ENCODE measurements at places on chromosomes 6 and 20. TPM values are rescaled to one million over a fixed set of nuclear protein-coding genes. Genes with fewer than 3 reads are reported as not detected.

DNA sequence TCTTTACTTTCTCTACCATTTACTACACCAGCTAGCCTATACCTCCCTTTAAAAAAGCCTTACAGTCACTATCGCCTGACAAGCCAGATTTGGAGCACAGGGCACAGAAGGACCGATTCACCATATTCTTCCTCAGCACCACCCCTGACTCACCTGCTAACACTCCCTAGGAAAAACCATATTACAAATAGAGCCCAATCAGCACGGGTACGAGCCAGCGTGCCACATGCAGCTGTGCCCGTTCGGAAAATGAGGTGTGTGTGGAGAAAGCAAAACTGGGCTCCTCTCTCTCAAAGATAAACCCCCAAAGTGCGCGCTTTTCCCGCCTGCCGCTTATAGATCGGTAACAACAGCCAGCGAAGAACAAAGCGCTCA lies 1.2 kb downstream of the SYNCRIP start:
- no peak for DNase-seq

GRCh38 chr6:42211726-42212125 lies 5.9 kb downstream of the MRPS10 start:
- no peak for DNase-seq

DNA sequence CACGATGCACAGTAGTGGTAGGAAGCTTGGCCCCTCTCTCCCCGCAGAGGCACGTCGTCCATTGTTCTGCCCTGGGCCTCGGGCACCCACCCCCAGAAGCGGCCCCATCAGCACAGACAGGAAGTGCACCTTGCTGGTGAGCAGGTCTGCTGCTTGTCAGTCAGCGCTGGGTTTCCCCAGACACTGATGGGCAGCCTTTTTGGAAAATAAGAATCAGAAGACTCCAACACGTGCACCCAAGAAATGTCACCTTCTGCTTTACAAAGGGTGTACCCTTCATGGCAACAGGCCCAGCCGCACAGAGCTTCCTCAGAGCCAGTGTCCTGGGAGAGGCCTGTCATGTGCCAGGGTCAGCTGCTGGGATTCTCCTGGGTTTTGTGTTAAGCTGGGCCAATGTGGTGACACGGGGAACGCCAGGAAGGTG lies 34.7 kb upstream of the IRF4 start:
- no peak for DNase-seq

GRCh38 chr6:25652007-25652515 lies at the start of gene SCGN:
Gene SCGN (plus strand): TSS chr6:25652215. CDS start chr6:25652404, 189 bp downstream.
- peak; percentile 83 for DNase-seq

DNA sequence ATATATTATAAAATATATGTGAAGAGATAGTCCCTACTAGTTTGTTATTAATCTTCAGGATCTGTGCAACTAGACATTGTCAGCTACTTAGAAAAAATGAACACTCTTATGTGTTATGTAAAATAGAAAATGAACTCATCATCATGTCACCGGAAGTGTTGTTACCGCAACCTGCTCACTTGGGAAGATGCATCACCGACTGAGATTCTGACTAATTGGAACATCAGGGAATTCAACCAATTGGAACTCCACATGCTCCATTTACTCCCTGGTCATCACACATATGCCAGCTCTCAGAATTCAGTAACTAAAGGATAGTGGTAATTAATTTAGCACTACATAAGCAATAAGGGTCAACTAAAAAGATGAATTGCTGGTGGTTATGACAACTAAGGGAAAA lies 16.7 kb upstream of the B3GAT2 start:
- DNase-seq, result no peak

TEAD3 gene
- total RNA-seq, result 19.2 TPM

DNA sequence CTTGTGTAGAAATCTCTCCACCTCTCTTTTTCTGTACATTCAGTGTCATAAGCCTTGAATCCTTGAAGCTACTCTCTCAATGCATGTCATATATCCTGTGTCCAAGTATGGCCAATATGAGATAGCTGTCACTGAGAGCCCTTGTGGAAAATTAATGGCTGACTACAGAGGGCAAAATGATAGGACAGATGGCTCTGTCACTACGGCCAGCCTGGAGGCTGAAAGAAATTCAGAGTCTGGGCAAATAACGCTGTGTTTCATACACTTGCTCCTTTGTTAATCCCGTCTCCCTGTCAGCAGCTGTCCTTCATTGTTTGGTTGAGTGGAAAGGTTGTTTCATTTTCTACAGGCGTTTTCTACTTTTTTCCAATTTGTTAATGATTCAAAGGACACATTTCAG lies 70.4 kb upstream of the VGLL2 start:
- no peak for DNase-seq

KCNK17 gene
- 6.0 TPM for total RNA-seq

DNA sequence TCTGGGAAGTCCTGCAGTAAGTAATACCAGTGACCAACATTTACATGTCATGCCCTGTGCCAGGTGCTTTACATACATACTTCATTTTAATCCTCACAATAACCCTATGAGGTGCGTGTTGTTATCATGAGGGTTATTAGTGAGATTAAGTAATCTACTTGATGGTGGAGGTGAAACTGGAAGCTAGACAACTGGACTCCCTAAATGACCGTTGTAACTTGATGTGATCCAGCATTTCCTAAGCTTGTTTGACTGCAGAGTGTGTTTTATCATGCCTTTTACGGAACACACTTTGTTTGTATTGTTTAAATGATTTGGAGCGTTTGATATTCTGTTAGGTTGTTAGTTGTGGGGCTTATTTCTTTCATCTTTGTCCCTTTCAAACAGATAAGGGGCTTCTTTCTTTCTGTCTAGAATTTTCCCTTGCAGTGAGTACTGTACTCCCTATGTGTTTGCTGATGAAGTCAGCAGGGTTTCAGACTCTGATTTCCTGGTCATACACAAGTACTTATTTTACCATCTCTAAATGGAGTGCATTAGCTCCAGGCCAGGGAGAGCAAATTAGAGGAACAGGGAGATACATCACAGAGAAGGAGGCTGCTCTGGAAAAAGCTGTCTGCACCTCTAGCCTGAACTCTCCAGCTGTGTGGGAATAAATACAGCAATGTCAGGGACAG lies 29.7 kb downstream of the CHMP4B start:
- no peak for DNase-seq

DNA sequence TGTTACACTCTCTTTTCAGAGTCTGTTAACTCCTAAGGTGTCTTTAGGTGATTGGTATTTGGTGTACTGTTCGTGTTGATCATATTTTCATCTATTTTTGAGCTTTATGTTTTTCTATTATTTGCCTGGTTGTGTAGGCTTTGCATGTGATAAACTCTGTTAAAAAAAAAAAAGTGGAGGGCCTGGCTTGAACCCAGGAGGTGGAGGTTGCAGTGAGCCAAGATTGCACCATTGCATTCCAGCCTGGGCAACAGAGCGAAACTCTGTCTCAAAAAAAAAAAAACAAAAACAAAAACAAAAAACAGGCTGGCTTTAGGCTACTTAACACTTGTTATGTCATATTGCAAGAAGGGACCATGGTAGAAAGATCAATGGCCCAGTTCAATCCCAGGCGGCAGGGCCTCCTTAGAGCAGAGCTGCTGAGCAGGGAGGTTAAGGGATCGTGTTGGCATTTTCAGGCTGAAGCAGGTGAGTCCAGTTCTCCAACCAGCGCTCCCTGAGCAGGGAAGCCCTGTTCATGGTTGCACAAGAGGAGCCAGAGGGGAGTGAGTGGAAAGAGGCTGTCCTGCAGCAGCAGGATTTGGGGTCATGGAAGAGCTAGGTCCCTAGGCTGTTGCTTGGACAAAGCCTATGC lies 8.5 kb downstream of the PYGB start:
- no peak for DNase-seq

DNA sequence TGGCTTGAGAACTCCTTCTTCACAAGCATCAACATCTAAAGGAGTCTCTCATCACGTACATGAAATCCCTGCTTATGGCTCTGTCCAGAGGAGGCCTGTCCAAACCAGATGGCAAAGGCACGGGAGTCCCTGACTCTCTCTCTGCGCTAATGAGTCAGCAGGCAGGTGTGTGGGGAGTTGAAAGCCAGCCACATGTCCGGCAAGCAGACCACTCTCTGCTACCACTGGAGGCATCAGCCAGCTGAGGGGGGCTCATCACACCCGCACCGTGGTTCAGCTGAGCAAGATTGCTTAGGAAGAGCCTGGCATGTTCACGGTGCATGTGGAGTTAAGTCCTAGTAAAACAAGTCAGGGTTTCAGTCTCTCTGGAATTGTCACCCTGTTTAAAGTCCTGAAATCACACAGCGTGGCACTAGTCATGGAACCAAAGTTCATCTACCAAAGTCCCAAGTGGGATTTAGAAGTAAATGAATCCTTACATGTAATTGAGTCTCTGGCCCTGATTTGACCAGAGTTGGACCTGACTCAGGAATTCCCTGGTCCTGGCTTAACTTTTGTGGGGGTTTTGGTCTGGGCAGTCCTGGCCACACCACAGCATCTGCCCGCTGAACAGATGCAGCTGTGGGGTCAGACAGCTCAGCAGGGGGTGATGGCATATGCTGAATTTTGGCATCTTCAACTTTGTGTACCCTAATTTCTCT lies 155.2 kb upstream of the RIN2 start:
- no peak for DNase-seq

GRCh38 chr20:50085481-50086365 lies 27.2 kb downstream of the UBE2V1 start:
- peak; percentile 79 for DNase-seq

DNA sequence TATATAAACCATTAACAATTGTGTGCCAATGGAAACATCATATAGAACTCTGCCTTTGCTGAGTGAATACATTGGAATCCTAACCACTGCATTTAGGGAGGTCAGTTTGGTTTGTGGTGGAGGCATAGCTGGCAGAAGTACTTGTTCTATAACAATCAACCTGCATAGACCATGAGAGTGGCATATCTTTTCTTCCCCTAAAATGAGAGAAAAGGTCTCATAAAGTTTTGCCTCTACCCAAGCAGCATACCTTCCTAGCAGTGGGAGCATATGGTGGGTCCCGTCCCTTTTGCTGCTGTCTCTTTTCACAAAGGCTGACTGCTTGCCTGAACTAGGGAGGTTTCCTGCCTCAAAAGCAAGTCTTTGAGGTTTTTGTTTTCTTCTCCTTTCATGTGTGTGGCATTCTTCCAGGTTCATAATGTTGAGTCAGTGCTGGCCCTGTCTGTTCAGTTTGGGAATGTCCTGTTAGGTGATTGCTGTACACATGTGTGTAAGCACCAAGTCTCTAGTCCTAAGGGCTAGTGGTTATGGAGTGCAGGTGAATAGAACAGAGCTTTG lies 61.2 kb upstream of the SUPT3H start:
- DNase-seq, result peak; percentile 41

OR2J3 gene
- not detected for total RNA-seq

POM121L2 gene
- not detected for total RNA-seq

GRCh38 chr6:41200296-41200900 lies 551 bp downstream of the TREML2 start:
- DNase-seq, result peak; percentile 33

DNA sequence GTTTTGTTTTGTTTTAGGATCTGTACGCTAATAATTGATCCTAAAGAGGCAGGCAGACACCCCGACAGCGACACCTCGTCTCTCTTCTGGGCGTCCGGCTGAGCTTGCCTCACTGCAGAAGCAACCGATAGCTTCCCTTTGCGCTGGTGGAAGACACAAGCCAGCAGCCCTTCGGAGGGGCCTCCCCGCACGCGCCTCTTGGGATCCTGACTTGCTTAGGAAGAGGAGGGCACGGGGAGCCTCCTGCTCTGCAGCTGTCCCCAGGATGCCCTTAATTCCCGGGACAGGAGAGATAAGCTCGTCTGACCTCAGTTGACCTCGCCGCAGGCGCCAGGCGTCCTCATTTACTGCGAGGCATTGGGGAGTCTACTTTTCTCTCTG lies 94.0 kb downstream of the CD83 start:
- DNase-seq, result peak; percentile 72

STK38 gene
- 23.2 TPM for total RNA-seq

PSORS1C2 gene
- not detected for total RNA-seq

- DNase-seq, result no peak
Observed at GRCh38 chr6:127481111-127481510, 21.9 kb upstream of the KIAA0408 start.

DNA sequence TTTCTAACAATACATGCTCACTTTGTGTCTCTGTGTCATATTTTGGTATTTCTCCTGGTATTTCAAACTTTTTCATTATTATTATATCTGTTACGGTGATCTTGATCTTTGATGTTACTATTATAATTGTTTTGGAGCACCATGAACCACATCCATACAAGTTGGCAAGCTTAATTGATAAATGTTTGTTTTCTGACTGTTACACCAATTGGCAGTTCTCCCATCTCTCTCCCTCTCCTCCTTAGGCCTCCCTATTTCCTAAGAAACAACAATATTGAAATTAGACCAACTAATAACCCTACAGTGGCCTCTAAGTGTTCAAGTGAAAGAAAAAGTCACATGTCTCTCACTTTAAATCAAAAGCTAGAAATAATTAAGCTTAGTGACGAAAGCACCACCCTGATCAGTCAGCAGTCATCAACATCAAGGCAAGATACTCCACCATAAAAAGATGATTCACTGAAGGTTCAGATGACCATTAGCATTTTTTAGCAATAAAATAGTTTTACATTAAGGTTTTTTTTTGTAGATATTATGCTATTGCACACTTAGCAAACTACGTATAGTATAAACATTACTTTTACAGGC lies 61.5 kb downstream of the IBTK start:
- peak; percentile 4 for DNase-seq

MATN4 gene
- total RNA-seq, result 0.49 TPM

PDE10A gene
- total RNA-seq, result 4.8 TPM

UNC5CL gene
- total RNA-seq, result 1.6 TPM

TFAP2B gene
- not detected for total RNA-seq

- no peak for DNase-seq
Observed at GRCh38 chr6:25010902-25011625, 75.3 kb upstream of the RIPOR2 start.

CRISP3 gene
- total RNA-seq, result 0.80 TPM

GRCh38 chr6:34593701-34594100 lies 37.6 kb upstream of the SPDEF start:
- peak; percentile 14 for DNase-seq

DNA sequence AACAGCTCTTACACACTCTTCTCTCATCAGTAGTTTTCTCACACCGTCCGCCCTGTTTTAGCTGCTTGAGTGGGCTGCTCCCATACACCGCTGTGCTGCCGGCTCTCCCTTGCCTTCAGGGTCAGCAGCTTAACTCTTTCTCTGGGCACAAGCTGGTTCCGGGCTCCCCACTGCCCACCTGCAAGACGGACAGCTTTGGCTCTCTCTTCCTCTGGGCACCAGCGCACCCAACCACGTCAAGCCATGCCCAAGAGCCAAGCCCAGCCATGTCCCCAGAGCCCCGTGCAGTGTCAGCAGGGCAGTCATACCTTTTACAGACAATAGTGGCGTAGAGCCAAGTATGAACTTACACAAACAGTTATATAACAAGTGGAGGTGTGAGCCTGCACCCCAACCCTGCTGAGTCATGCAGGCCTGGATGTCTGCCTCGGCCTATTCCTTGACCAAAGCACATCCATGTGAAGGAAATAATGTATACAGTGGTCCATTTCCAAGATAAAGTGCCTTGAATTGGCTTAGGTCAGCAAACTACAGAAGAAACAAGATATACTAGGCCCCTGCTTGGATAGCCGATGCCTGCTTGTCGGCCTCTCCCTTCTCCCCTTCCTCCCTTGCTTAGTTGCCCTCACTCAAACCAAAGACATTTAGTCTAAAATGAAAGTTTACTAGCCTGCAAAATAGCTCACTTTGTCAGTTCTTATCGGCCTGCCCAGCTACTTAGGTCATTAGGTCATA lies 89.3 kb downstream of the JPH2 start:
- no peak for DNase-seq

- DNase-seq, result no peak
Observed at GRCh38 chr6:149860834-149861602, 3.1 kb downstream of the LRP11 start.

MEP1A gene
- 0.09 TPM for total RNA-seq

- DNase-seq, result no peak
Observed at GRCh38 chr6:107832151-107833056, 8.3 kb upstream of the SCML4 start.
